ENCODE measurements at places on chromosomes 16 and 17. TPM values are rescaled to one million over a fixed set of nuclear protein-coding genes. Genes with fewer than 3 reads are reported as not detected.

Gene CHST4
- total RNA-seq, result not detected

Gene CCNF
- 13.5 TPM for total RNA-seq

Gene DYNLRB2
- 1.6 TPM for total RNA-seq

Gene FBXW10
- 0.63 TPM for total RNA-seq

Gene SDK2
- 19.4 TPM for total RNA-seq

Gene LRRC37A3
- 37.9 TPM for total RNA-seq

Gene CCDC200
- total RNA-seq, result not detected

All from parietal lobe (tissue), 2 donors.